Gastroesophageal sphincter (tissue), 4 donors: ENCODE measurements at places on chromosomes 3 and 15.

DNA sequence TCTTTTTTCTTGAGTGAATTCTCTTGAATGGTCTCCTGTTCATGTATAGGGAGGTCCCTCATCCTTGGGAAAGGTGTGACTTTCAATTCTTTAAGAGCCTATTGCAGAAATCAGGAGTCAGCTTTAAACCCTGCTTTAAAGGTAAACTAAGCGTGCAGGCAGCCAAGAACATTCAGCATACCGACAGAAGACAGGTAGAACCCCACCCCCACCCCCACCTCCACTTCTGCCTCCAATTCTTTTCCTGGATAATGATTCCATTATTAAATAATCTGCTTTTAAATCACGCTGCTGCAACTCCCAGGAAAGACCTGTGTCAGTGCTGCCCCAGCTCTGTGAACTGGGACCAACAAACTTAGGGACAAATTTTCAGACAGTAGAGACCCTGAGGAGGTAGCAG, 49.3 kb upstream of the SKOR1 start:
- ATAC-seq: no peak

DNA sequence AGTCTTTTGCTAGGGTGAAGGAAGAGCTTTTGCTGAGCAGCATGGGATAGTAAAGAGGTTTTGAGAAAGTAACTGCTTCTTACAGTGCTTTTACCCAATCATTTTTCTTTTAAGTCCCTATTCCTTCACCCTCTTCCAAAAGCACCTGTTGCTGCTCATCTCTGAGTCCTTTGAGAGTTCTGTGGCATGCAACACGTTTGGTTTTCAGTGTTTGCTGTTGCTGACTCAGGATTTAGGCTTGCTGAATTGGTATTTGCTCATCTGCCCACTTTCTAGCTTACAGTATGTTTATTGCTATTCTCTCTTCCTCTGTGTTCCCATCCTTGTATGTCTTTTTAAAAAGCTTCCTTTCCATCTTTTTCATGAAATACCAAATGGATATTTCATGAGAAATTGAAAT, 55.9 kb upstream of the THRB start:
- ATAC-seq: no peak

DNA sequence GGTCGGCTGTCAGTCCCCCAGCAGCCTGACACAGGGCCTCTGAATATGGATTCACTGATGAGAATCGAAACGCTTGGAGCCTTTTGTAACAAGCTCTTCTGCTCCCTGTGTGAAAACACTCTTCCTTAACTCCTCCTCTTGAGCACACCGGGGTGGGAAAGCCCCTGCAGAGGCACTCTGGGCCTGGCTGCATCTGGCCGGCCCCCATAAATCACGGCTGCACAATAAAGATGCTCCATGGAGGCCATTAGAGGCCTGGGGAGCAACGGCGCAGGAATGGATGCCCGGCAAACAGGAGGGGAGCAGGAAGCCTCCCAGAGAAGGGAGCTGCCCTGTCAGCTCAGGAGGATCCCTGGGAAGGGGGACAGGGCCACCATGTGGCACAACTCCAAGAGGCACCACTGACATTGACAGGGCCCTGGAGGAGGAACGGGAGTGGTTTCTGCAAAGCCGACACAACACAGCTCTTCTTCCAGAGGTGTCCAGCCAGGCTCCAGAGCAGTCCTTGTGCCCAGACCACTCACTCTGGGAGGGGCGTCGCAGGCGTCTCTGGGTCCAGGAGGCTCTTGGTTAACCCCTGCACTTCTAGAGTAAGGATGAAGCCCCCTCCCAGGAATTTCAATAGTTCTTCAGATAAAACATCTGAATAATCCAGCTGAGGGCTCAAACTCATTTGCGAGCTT, 509.3 kb upstream of the PPP2R3A start:
- no peak for ATAC-seq

DNA sequence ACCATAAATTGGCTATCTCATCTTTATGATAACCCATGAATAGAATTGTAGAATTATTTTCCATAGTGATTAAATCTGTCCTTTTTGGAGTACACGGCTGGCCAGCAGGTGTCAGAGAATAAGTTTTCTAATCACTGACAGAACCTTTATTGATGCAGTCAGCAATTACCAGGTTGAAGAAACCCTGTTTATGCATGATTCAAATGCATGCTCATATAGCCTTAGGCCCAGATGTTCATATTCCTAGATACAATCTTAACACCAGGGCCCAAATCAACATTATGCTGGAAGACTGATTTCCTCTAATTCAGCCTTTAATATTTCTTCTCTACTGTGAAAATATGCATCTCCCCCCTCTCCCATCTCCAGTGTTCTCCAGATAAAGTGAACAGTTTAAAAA, 243.5 kb upstream of the DCBLD2 start:
- ATAC-seq: no peak

- no peak for ATAC-seq
Observed at GRCh38 chr3:12990306-12990705, 82.9 kb downstream of the IQSEC1 start.
